Hepatocyte (in vitro differentiated cells): ENCODE measurements at places on chromosomes 6 and 20.

DNA sequence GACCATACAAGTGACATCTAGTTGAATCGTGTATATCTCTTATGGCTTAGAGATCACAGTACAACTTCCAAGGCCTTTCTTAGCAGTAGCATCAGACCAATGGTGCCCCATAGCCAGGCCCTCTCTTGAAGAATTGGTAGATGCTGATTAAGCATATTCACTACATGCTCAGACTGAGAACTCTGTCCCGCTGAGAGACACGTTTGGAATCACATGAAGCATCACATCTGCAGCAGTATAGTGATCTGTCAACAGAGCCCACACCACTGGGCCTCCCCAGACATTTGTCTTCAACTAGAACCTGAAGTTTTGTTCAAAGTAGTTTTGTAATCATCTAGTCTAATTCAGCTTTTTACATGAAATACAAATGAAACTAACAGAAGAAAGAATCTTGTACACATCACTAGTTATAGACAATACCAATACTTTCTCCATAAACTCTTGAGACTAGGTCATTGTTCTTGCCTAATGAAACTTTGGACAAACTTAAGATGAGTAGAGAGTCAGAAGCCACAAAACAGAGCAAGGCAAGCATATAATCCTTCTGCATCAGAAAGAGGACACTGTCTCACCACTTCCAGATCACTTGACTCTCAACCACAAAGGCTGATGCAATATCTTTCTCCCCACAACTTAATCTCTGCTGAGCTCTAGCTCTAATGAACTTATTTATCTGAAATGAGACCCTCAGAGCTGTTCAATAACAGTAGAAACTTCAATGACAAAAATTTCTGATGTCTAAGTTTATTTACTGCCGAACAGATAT lies 182.7 kb downstream of the TBX18 start:
- no peak for DNase-seq

DNA sequence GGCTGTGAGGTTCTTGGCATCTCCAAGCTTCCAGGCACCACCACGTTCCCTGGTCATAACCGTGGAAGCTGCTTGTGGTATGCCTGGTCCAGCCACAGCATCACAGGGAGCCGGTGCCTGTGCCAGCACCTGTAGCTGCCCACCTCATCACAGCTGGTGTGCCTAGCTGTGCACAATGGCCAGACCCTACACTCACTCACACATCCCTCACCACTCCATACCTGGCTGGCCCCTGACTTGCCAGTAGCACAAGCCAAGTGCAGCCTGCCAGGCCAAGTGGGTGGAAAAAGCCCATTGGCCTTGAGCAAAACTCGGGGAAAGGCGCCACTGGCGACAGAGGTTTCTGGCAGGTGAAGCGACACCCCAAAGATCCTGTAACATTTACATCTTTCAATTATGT lies 192.3 kb upstream of the MANEA start:
- no peak for DNase-seq

- DNase-seq = no peak
Measured at GRCh38 chr6:119207971-119208725, 129.7 kb upstream of the FAM184A start.

GRCh38 chr6:106223300-106223930 lies 102.1 kb downstream of the ATG5 start:
- DNase-seq = peak; percentile 81

GRCh38 chr6:36545767-36546307 lies 1.4 kb downstream of the STK38 start:
- no peak for DNase-seq

GRCh38 chr6:19041906-19042305 lies 654.8 kb downstream of the RNF144B start:
- DNase-seq = no peak
